ENCODE measurements at places on chromosomes 5 and 9.

DNA sequence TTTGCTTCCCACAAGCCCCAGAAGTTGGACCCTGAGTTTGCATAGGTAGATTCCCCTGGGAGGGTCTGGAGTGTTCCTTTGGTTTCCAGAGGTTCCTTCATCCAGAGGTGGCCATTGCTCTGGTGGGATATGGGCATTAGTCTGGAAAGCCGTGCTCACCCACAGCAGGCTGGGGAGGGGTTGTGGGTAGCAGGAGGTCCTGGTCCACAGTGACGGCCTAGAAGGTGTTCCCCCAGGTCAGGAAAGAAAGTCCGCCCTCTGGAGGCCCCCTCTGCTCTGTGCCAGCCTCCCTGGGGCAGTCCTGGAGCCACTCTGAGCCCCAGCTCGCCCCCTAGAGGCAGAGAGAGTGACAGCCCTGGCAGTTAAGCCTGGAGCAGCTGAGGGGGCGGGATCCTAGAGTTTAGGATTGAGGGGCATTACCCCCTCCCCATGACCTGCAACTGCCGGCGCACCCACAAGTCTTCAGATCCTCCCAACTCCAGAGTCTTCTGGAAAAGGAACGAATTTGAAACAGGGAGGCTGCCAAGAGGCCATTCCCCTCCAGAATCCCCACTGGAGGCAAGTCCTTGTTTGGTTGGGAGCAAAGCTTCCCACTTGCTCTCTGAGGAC is 36.8 kb downstream of the NDST1 start:
- DNase-seq, result peak; percentile 24

GRCh38 chr9:112496074-112496722 is 9.6 kb downstream of the KIAA1958 start:
- no peak for DNase-seq

DNA sequence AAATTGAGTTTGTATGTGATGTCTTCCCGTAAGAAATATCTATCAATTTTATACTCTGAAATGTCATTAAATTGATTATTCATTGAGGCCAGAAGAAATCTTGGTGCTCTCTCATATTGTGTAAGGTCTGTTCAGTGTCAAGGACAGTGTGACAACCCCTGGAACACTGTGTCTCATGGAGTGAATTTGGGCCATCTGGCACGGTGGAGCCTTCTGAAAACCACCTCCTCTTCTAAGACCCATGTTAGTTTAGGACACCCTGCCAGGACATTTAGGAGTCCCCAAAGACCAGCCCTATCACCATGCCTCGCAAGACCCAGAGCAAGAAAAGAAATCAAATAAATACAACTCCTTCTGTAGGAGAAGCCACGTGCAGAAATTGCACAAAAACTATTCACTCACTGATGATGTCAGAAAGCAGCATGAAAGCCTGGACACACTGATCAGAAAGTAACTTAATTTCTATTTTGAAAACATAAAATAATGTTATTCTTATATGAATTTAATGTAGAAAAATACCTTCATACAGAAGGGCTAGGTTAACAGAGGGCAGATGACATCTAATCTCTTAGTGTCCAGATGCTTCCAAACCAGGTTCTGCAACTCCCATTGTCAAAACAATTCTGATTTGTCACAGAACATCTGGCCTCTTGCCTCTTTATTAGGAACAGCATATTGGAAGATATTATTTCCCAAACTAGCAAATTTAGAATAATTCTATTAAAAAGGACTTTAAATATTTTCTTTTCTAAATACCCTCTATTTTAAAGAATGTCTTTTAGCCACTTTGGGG is 298.8 kb downstream of the NR2F1-AS1 start:
- DNase-seq, result no peak

DNA sequence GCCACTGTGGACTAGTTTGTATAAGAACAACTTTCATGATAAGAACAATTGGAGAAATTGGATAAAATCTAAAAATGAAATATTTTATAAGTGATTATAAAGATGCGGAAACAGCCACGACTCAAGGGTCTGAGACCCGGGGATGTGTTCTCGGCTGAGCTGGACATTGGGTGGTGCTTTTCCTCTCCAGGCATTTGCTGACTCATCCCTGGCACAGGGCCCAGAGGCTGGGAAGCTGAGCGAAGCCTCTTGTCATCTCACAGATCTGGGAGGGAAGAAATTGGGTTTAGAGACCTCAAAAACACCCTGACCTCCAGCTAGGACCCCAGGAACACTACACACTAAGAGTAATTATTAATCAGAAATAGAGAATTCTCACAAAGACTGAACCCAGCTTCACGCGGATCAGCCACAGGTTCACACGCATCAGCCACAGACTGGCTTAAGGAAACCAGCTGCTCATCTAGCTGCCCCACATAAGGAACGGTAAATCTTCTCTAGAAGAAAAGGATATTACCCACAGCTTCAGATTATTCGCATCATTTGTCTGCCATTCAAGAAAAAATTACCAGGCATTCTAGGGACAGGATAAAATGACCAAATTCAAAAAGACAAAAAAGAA is 2.8 kb upstream of the OR2V1 start:
- no peak for DNase-seq

DNA sequence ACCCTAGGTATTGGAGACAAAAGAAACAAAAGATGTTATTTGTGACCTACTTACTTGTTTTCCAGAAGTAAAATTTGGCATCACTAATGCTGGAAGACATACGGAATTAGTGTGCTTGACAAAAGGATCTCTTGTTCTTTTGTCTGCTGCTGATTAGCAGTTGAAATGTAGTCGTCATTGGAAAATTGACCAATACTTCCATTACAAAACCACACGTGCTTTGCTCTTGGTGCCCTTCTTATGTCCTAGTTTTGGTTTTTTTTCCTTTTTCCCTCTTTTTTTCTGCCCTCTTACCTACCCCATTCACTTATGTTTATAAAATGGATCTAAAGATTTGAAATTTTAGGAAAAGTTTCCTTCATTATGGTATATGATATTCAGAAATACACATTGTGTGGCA is 197.4 kb downstream of the FER start:
- DNase-seq, result no peak

DNA sequence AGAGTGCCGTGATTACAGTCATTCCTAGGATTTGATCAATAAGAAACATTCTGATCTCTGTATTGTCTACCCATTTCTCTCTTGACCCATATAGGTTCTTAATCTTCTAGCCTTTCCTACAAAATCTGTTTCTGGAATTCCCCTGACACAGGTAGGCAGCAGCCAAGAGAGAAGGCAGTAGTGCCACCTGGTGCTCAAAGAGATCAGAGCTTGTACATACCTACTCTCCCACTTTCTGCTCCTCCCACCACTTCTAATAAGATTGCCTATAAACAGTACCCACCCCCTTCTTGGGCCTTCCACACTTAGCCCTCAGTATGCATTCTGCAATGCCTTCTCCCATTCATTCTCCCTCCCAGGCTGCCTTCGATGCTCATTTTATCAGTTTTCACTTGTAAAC is 117.4 kb upstream of the RORB start:
- peak; percentile 34 for DNase-seq

DNA sequence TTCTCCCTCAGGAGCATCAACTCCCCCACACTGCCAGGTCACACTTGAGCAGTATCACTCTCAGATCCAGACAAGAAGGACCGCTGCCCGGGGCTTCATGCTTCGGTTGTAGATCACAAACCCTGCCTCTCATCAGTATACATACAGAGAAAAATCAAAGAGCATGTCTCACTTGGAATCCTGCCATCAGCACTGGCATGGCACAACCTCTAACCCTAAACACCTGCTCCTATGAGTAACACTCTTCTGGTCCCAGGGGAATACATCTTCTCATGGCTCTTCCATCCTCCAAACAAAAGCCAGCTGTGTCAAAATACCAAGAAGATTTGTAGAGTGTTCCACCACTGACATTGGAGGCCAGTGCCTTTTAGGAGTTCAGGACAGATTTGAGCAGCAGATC is 84.8 kb upstream of the MIER3 start:
- DNase-seq, result no peak
